ENCODE measurements at places on chromosomes 11 and 22. TPM values are rescaled to one million over a fixed set of nuclear protein-coding genes. Genes with fewer than 3 reads are reported as not detected.

The OR8G5 gene
- not detected for total RNA-seq

The OR51Q1 gene
- not detected for total RNA-seq

GRCh38 chr22:44180706-44181032 is at the start of gene PARVG:
Gene PARVG (plus strand): TSS chr22:44180925. CDS start chr22:44183330, 2,405 bp downstream.
- H3K27me3 ChIP-seq: no peaks in the 10 kb centered on the region
- H3K4me3 ChIP-seq: peak within 1 kb of the TSS; percentile 98
- DNase-seq: peak; percentile 86
- H3K4me1 ChIP-seq: peaks cover 19% of the 10 kb centered on the region
- peak within 1 kb of the TSS; percentile 93 for H3K27ac ChIP-seq

The ALDH3B1 gene
- total RNA-seq: 0.81 TPM

The ZNF280B gene
- 3.5 TPM for total RNA-seq

GRCh38 chr11:56396047-56396446 is 16.4 kb upstream of the OR5AL1 start:
- no peaks in the 10 kb centered on the region for H3K4me1 ChIP-seq
- DNase-seq: no peak

Data from B cell (primary cell).